CD4-positive, alpha-beta T cell (primary cell): ENCODE measurements at places on chromosomes 16 and 17.

- no peak for DNase-seq
Measured at GRCh38 chr16:2956579-2956956, 7.5 kb upstream of the KREMEN2 start.

DNA sequence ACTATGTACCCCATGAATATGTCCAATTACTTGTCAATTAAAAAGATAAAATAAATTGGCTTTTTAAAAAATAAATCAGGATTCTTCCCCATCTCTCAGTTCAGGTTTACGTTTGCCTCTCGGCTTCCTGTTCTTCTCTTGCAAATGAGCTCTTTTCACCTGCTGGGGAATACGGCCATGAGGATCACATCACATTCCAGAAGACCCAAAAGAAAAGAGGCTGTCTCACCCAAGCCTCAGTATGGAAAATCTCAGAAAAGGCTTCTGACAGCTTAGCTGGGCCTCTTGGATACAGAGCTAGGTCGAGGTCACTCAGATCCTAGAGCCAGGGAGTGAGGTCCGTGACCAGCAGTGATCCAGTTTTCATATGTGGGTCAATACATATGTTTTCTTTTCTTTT, 171.2 kb upstream of the SDK2 start:
- DNase-seq, result no peak

DNA sequence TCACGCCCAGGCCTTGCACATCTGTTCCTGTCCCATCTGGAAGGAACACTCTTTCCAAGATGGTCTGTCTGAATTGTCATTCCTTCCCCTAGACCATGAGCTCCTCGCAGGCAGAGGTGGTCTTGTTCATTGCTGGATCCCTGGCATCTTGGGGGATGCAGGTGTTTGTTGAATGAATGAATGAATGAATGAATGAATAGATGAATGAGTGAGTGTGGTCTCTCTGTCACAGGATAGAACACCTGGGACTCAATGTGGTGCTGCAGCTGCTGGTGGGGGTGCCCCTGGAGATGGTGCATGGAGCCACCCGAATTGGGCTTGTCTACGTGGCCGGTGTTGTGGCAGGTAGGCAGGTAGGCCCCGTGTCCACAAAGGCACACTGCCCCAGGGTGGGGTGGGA, 32.2 kb downstream of the RHBDL3 start:
- no peak for DNase-seq

- no peak for DNase-seq
Measured at GRCh38 chr16:30715750-30716445, 16.9 kb downstream of the SRCAP start.

- DNase-seq, result no peak
Measured at GRCh38 chr16:2841606-2842339, 11.7 kb downstream of the ZG16B start.

DNA sequence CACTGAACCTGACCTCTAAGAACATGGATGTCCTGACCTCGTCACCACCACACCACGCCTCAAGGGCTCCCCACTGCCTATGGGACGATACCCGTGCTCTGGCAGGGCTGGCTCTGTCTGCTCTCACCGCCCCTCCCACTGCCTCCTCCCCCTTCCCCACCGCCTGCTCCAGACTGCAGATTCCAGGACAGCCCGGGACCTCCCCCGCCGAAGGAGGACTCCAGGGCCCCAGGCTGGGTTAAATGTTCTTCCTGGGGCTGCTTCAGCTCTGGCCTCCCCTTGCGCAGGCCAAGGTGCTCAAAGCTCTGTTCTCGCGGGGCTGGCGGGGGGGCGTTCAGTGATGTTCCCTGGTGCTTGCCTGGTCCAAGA, 3.1 kb downstream of the NPW start:
- no peak for DNase-seq

GRCh38 chr17:66432996-66433551, 130.7 kb downstream of the PRKCA start:
- DNase-seq, result no peak

- no peak for DNase-seq
Measured at GRCh38 chr16:17986991-17987390, 349.5 kb downstream of the NPIPA8 start.

- DNase-seq, result no peak
Measured at GRCh38 chr17:75959051-75959838, 18.4 kb upstream of the FBF1 start.

GRCh38 chr16:56277075-56277474, 85.8 kb downstream of the GNAO1 start:
- DNase-seq, result no peak

DNA sequence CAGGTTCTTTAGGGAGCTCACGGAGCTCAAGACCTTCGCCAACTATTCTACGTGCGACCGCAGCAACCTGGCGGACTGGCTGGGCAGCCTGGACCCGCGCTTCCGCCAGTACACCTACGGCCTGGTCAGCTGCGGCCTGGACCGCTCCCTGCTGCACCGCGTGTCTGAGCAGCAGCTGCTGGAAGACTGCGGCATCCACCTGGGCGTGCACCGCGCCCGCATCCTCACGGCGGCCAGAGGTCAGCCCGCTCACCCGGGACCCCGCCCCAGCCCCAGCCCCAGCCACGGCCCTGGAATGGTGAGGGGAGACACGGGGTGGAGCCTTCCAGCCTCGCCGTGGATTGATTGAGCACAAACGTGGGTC, 13.5 kb downstream of the SARM1 start:
- no peak for DNase-seq

DNA sequence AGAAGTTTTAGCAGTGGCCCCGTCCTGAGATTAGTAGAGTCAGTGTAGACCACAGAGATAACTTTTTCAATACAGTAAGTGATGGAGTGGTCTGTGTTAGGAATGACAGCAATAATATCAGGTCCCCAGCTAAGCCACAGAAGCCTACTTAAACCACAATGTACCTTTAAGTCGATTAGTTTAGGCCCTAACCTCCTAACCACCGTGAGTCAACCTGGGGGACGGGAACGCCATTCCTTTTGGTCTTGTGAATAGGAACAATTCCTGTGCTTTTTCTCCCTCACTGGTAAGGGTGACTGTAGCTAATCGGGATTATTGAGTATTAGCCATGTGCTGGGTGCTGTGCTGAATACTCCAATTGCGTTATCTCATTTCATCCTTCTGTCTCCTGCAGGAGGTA, 14.0 kb downstream of the YPEL2 start:
- DNase-seq, result no peak

DNA sequence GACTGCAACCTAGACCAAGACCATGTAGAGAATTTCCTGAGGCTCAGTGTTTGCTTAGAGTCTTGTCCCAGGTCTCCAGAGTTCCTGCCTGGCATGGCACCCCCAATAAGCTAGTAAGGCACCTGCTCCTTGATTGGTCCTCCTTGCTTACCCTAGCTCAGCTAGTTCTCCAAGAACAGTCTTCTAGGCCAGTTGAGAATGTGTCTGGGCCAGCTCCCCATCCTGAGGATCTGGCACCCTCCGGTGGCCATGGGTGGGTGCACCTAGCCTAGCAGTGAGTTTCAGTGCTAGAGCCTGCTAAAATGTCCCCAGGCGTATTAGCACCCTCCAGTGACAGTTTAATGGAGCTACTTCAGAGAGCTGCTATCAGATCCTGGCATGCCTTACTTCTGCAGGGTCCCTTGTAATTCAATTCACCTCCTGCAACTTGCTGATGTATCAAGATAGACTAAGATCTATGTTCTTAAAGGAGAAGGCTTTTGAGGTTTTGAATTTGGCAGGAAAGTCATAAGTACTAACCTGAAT, 44.4 kb upstream of the MED13 start:
- DNase-seq, result peak; percentile 66

GRCh38 chr17:44976206-44976605, 8.1 kb upstream of the C1QL1 start:
- no peak for DNase-seq

GRCh38 chr16:49564496-49565229, 191.1 kb downstream of the C16orf78 start:
- DNase-seq, result no peak

DNA sequence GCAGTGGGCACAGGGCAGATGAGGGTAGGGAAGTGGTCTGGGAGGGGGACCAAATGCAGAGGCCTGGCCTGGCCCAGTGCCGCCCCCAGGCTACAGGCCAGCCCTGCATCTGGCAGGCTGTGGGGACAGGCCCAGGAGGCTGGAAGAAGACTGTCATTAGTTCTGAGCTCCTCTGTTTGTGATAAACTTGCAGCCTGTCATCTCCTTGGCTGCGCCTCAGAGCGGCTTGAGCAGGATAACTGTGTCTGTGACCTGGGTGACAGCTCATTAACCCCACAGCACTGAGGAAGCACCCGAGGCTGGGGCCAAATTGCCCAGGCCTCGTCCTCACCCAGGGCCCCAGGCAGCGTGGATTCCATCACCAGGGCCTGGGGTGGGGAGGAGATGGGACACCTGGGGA, 23.9 kb downstream of the ABCC3 start:
- no peak for DNase-seq

- no peak for DNase-seq
Measured at GRCh38 chr17:62787366-62787765, 20.7 kb downstream of the MARCHF10 start.

GRCh38 chr17:30840771-30841170, 9.0 kb downstream of the ATAD5 start:
- no peak for DNase-seq

- DNase-seq, result no peak
Measured at GRCh38 chr17:74604200-74604599, 12.1 kb upstream of the CD300LD start.

DNA sequence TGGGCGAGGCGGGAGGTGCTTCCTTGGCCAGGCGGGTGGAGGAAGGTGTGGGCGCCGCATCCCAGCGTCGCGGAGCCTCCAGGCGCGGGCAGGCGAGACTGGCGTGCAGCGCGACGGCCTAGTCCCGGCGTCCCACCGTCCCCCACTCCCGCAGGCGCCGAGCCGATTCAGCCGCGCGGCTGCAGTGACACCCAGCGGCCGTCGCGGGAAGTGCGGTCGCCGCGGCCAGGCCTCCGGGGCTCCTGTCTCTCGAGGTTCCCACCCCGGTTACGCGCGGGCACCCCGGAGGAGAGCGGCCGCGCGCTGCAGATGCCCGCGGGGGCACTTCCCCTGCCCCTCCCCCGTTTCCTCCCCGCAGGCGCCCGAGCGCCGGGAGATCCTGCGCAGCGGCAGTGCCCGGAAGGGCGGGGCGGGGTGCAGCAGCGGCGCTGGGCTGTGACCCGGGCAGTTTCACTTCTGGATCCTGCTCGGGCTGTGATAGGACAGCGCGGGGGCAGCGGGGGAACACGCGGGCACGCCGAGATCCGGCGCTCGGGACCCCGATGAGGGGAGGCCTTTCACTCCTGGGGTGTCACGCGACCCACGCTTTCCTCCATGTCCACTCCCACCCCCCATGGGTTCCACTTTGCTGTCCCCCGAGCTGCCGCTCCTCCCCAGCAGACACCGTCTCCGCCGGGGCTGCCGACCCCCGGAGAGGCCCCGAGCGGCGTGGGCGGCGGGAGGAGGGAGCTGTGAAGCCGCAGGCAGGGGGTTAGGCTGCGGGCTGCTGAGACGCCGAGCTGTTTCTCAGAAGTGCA, 16.6 kb downstream of the GRB7 start:
- peak; percentile 99 for DNase-seq

DNA sequence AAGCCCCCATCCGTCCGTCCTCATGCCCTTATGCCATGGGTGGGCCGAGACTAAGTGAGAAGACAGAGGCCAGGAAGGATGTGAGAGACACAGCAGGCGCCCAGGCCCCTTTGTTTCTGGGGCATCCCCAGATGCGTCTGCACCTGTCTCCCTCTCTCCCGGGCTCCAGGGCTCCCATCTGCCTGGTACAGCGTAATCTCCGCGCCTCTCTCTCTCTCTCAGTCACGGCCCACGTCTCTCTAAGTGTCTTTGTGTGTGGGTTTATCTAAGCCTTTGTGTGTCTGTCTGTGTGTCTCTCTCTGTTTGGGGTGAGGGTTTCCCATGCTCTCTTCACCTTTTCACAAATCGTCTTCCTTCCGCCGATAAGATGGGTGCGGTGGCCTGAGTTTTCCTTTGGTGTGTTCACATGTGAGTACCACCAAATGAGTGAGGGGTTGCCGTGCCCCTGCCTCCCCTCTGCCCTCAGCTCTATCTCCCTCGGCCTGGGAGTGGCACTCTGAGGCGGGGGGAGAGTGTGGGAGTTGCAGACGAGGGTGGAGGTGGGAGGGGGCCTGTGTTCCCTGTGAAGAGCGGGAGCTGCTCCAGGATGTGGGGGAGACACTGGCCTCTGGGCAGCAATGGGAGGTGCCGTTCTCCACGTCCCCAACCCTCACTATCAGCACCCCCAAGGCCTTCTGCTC, 25.8 kb upstream of the ABCC3 start:
- DNase-seq, result no peak

DNA sequence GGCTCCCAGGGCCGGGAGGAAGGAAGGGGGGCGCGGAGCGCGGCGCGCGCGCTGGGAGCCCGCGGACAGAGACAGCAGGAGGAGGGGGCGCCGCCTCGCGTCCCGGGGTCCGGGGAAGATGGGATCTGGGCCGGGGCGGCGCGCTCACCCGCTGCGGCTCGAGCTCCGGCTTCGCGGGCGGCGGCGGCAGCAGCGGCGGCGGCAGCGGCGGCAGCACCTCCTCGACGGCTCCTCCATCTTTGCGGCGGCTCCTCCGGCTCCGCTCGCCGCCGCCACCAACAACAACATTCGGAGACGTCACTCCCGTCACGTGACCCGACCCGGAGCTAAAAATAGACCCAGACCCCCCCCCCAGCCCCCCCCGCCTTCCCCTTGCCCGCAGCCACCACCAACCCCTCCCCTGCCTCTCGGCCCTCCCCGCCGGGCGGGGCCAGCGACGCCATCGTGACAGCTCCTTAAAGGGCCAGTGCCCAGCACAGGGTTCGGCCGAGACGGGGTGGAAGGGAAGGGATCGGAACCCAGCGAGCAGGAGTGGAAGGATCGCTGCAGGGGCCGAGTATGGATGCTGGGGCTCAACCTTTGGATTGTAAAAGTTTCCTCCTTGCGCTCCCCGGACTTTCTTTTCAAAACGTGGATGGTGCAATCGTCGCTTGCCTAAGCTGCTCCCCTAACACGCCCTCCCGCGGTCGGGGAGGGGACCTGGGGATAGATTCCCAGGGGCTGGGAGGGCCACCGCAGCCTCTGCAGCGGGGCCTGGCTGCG, at the start of gene HDAC5:
Gene HDAC5, minus strand, starts transcription at position 286 of the 762 bp plus-strand sequence. CDS start 6,126 bp downstream, outside the sequence.
- DNase-seq, result peak; percentile 97

DNA sequence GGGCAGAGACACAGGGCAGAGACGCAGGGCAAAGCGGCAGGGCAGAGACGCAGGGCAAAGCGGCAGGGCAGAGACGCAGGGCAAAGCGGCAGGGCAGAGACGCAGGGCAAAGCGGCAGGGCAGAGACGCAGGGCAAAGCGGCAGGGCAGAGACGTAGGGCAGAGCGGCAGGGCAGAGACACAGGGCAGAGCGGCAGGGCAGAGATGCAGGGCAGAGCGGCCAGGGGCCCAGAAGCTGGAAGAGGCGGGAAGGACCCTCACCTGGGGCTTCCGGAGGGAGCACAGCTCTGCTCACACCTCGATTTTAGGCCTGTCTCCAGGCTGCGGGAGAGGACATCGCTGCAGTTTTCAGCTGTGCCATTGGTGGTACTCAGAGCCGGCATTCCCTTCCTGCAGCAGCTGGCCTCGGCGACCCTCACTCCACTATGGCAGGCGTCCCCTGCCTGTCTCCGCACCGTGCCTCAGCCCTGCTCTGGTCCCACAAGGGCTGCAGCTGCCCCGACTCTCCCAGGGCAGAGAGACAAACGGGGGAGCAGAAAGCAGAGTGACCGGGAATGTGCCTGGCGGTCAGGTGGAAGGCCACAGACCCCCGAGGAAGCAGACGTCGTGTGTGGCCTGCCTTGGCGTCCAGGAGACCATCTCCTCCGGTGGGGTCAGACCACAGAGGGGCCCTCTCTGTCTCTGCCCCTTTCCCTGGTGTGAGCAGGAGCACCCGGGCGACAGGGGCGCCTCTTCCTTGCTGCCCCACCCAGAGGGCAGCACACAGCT, 29.9 kb downstream of the SOX8 start:
- no peak for DNase-seq
